ENCODE measurements at places on chromosomes 13 and 19.
A peak's percentile ranks its signal among the peaks of the same experiment; 100 is the strongest.

DNA sequence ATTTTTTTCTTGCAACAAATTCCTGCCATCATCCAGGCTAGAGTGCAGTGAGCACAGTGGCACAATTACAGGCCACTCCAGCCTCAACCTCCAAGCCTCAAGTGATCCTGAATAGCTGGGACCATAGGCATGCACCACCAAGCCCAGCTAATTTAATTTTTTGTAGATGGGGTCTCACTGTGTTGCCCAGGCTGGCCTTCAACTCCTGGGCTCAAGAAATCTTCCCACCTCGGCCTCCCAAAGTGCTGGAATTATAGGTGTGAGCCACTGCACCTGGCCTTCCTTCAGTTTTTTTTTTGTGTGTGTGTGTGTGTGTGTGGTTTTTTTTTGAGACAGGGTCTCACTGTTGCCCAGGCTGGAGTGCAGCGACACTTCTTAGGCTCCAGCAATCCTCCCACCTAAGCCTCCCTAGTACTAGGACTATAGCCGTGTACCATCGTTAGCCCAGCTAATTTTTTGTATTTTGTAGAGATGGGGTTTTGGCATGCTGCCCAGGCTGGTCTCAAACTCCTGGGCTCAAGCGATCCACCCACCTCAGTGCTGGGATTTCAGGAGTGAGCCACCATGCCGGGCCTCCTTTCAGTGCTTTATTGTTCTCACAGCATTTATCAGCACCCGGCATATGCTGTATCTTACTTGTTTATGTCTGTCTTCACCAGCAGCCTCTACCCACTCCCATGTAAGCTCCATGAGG lies 5.9 kb upstream of the SRRM5 start:
- no peak for DNase-seq

GRCh38 chr13:111330066-111330610 lies 9.7 kb downstream of the TEX29 start:
- DNase-seq, result no peak

DNA sequence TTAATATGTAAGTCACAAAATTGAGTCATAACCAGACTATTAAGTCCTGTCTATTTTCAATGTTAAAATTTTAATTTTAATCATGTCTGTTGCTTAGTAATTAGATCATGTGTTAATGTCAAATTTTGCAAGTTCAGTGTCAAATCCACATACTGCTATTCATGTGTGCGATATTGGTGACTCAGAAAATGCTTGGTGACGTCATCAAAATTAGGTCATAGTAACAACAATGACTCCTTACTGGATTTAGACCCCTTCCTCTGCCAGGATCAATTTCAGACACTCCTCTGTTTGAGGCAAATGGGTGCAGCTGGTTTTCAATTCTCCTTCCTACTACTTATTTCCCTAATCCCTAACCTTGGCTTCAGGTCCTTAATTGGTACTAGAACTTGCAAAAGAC lies 1394.3 kb upstream of the SLC10A2 start:
- DNase-seq, result no peak

GRCh38 chr13:46668302-46668720 lies 115.3 kb downstream of the LRCH1 start:
- no peak for DNase-seq

GRCh38 chr13:39527961-39528660 lies 74.9 kb downstream of the LHFPL6 start:
- DNase-seq, result peak; percentile 28

GRCh38 chr13:64029343-64030093 lies 2613.9 kb upstream of the PCDH20 start:
- DNase-seq, result no peak

DNA sequence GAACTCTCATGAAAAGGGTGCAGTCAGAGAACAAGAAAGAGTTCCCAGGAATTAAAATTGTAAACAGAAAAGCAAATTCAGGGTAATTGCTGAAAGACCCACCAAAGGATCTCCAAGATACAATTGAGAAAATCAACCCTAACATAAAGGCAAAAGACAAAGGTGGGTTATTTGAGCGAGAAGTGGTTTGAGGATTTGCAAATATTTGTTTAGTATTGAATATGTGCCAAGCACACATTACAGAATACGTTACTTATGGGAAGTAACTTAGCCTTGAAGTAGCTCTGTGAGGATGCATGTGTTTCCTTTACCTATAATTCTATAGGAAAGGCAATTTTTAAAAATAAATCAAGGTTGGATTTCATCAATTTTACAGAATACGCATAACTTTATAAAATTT lies 10.0 kb upstream of the CEACAM21 start:
- no peak for DNase-seq

- DNase-seq, result no peak
Observed at GRCh38 chr19:52099497-52100138, 4.1 kb upstream of the ZNF841 start.

GRCh38 chr19:45011959-45012358 lies 10.7 kb downstream of the RELB start:
- no peak for DNase-seq

GRCh38 chr19:17073869-17074633 lies 1.2 kb downstream of the HAUS8 start:
- no peak for DNase-seq

DNA sequence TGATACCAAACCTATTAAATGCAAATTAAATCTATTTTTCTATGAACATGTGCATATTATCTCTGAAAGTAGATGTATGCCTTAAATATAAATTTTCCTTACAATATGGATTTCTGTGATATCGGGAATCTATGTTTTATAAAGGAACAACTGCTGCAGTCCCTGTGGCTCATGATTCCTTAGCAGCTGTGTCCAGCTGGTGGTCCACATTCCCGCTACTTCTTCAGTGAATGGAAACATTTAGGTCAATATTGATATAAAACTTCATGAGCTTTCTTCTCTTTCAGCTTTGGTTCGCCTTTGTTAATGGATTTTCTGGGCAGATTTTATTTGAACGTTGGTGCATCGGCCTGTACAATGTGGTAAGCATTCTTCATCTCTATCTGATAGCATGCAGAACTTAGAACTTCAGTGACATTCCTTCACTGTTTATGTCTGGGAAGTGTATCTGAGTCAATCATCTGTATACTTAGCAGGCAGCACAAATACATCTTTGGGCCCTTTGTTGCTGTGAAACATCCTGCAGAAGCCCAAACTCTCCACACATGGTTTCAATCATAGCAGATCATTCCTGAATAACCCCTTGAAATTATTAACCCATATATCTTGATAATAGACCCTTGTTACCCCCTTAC lies 223.9 kb downstream of the SHISA2 start:
- DNase-seq, result no peak

- DNase-seq, result no peak
Observed at GRCh38 chr13:32883474-32883873, 132.7 kb upstream of the KL start.

DNA sequence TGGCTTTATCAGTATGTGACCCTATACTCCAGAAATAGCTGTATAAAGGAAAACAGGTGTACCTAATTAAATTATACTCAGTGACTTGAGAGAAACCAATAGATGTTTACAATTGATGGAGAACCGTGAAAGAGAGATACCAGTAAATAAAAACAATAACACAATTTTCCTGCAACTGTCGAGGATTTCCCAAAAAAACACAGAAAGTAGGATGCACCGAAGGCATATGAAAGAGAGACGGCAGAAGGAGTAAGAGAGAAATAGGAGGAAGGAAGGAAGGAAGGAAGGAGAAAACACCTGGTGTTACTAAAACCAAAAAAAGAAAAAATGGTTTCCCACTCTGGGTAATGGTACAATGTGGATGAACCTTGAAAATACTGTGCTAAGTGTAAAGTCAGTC lies 6.8 kb upstream of the ZNF229 start:
- DNase-seq, result no peak

GRCh38 chr13:34627509-34628208 lies 314.4 kb upstream of the NBEA start:
- DNase-seq, result no peak

DNA sequence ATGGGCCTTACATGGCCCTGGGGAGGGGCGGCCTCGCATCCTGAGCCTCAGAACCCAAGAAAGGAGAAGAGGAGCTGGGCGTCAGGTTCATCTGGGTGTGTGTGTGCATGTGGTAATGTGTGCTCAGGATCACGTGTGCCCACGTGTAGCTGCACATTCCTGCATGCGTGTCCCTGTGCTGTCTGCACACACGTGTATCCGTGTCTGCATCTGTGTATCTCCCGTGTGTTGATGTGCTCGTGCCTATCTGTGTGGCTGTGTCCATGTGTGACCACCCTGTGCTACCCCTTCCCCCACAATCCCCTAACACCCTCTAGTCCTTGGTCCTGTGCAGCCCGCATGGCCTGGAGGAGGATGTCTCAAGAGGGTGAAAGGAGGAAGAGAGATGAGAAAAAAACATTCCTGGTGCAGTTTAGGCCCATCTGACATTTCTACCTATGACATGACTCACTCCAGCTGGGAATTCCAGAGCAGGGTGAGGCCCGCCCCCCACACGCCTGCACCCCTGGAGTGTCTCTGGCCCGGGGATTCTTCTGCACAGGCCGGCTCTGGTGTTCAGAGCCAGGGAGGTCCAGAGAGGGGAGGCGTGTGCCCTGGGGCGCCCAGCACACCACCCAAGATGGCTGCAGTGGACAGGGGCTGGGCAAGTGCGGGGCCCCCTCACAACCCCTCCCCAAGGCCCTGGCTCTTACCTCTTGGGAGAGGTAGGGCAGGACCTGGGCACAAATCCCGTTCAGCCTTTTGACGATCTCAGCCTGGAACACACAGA lies 7.1 kb downstream of the TLE5 start:
- no peak for DNase-seq

GRCh38 chr13:97884707-97885468 lies 68.6 kb upstream of the IPO5 start:
- DNase-seq, result no peak

DNA sequence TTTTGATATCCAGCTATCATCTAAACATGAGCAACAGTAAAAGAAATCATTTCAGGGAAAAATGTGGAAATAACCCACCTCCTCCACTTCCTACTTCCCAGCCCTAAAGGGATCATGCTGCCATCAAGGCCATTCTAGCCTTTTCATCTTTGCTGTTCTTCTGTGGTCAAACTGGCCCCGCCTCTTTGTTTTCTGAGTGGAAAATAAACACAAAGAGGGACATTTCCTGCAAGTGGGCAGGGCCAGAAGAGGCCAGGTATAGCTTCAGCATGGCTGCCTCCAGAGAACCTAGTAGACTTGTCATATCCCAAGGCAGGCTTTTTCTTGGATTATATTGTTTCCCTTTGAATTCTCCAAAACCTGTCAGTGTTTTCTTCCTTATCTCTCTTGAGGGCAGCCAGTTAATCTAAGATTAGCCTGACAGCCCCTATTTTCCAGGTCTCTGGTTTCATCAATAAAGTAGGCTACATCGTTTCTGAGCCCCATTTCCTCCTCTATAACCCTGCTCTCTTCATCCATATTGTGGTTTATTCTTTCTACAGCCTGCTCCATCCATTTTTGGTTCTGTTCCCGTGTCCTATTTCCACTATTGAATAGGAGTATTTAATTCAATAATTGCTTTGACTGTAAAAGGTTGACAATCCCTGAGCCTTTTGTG lies 117.6 kb downstream of the GPC6 start:
- DNase-seq, result no peak

- DNase-seq, result no peak
Observed at GRCh38 chr13:33611121-33611805, 206.7 kb upstream of the RFC3 start.

DNA sequence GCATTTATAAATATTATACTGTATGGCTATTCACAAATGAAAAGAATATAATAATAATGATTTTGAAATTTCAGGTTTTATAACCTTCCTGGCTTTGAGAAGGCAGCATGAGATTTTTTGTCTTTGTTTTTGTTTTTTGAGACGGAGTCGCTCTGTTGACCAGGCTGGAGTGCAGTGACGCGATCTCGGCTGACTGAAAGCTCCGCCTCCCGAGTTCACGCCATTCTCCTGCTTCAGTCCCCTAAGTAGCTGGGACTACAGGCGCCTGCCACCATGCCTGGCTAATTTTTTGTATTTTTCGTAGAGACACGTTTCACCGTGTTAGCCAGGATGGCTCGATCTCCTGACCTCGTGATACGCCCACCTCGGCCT lies 64.1 kb downstream of the ZNF429 start:
- DNase-seq, result no peak

DNA sequence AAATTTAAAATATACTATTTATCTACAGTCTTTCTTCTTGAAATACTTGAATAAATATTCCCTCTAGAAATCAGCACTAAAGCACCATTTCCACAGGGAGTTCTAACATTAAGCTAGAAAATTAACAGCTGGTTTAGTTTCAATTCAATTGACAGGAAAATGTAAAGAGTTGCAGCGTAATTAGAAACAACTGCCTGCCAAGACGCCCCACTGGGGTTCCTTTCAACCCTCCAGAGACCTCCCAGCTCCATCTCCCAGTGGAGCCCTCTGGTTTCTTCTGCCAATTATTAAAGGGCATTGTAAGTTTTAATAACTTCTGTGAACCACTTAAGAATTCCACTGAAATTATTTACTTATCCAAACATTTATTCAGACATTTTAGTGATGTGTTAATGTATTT lies 4.2 kb downstream of the GJA3 start:
- DNase-seq, result no peak

DNA sequence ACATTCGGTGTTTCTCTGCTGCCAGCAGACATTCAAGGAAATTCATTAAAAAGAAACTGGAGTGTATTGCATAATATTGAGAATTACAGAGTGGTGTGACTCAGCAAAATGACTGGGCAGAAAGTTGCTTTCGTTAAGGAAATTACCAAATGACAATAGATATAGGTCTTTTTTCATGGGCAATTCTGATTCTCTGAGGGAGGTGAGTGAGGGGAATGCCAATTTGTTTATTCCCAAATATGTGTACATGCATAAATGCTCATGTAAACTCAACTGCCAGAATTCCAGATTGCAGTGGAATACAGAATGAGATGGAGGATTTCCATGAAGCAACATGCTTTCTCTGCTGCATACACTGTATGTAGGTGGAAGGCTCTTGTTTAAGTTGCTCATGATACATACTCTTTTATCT lies 1730.1 kb downstream of the SLITRK5 start:
- no peak for DNase-seq

DNA sequence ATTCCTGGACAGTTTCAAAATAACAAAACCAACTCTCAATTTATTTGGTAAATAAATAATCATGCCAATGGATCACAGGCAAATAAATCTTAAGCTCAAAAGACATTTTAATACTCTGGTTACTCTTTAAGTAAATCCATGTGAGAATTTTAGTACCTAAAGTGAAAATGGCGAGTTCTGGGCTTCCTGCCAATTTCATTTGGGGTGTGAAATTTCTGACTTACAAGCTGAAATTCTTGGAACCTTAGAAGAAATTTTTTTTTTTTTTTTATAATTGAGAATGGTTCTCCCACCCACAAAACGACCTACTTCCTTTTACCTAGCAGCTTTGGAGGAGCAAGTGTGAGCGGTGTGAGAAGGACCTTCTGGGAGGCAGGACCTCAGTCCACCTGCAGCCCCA lies 354.5 kb upstream of the NBEA start:
- no peak for DNase-seq

- no peak for DNase-seq
Observed at GRCh38 chr19:47661611-47662010, 51.6 kb upstream of the EHD2 start.

- DNase-seq, result no peak
Observed at GRCh38 chr13:20847296-20847695, 55.2 kb downstream of the XPO4 start.

- DNase-seq, result no peak
Observed at GRCh38 chr13:109569958-109570711, 216.2 kb downstream of the IRS2 start.

GRCh38 chr13:92224052-92224821 lies 825.8 kb downstream of the GPC5 start:
- DNase-seq, result no peak
